ENCODE measurements at places on chromosomes 16 and 17. TPM values are rescaled to one million over a fixed set of nuclear protein-coding genes. Genes with fewer than 3 reads are reported as not detected.

GRCh38 chr17:3724378-3725077 lies 825 bp downstream of the HASPIN start:
- peak overlapping the region; percentile 70 for H3K27ac ChIP-seq
- no peaks in the 10 kb centered on the region for H3K27me3 ChIP-seq
- DNase-seq = no peak

DNA sequence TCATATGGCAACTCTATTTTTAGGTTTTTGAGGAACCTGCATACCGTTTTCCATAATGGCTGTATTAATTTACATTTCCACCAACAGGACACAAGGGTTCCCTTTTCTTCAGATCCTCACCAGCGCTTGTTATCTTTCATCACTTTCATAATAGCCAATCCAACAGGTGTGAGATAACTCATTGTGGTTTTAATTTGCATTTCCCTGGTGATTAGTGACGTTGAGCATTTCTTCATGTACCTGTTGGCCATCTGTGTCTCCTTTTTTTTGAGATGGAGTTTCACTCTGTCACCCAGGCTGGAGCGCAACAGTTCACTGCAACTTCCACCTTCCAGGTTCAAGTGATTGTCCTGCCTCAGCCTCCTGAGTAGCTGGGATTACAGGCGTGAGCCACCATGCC lies 36.2 kb upstream of the ABCC3 start:
- no peaks in the 10 kb centered on the region for H3K27me3 ChIP-seq
- no peak for DNase-seq
- no peaks in the 10 kb centered on the region for H3K4me1 ChIP-seq
- no peak overlapping the region for H3K27ac ChIP-seq
- no peak overlapping the region for H3K4me3 ChIP-seq

DNA sequence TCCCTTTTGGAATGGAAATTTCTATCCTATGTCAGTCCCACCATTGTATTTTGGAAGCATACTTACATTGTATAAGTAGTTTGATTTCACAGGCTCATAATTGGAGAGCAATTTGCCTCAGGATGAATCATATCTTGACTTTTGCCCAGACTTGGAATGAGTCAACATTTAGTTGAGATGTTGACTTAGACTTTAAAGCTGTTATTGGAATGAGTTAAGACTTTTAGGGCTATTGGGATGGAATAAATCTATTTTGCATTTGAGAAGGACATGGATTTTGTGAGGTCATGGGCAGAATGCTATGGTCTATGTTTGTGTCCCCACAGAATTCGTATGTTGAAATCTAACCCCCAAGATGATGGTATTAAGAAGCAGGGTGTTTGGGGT lies 12.2 kb upstream of the ZNF594 start:
- no peak for DNase-seq
- peaks cover 4% of the 10 kb centered on the region for H3K4me1 ChIP-seq
- H3K4me3 ChIP-seq = no peak overlapping the region
- H3K27ac ChIP-seq = no peak overlapping the region

DNA sequence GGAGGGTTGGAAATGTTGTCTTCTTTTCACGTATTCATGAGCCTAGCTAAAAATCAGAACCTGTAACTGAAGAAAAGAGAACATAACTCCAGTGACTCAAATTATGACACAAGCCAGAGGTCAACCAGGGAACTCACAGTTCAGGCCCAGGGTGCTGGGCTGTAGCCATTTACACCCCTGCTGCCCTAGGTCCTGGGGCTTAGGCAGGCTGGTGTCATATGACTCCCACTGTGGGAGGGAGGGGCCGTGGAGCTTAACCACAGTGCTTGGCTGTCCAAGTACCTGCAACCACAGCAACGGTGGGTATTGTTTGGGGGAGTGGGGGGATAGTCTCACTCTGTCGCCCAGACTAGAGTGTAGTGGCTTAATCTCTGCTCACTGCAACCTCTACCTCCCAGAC lies 71.1 kb upstream of the AMZ2 start:
- no peaks in the 10 kb centered on the region for H3K27me3 ChIP-seq
- DNase-seq = no peak
- H3K36me3 ChIP-seq = no peaks in the 10 kb centered on the region

GRCh38 chr17:62043602-62044001 lies 21.5 kb downstream of the MED13 start:
- H3K4me1 ChIP-seq = no peaks in the 10 kb centered on the region
- H3K4me3 ChIP-seq = no peak overlapping the region
- H3K36me3 ChIP-seq = peaks cover 33% of the 10 kb centered on the region
- H3K27me3 ChIP-seq = no peaks in the 10 kb centered on the region
- H3K27ac ChIP-seq = no peak overlapping the region

Gene CA7
- not detected for total RNA-seq

DNA sequence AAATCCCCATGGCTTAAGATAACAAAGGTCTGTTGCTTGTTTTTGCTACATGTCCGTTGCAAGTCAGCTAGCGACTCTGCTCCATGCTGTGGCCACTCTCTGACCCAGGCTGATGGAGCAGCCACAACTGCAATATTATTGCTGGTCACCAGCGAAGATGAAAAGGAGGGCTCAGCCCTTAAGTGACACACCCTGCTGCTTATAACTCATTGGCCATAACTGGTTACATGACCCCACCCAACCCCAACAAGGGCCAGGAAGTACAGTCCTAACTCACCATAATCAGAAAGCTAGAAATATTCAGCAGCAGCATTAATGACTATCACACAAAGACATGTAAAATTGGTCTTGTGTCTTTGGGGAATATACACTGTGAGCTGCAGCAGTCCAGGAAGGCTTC lies 224.3 kb downstream of the SOX9 start:
- H3K4me3 ChIP-seq = no peak overlapping the region
- H3K36me3 ChIP-seq = no peaks in the 10 kb centered on the region
- no peaks in the 10 kb centered on the region for H3K27me3 ChIP-seq
- peaks cover 11% of the 10 kb centered on the region for H3K4me1 ChIP-seq
- DNase-seq = no peak

GRCh38 chr16:23509782-23510163 lies 521 bp downstream of the GGA2 start:
- no peak for DNase-seq
- H3K27me3 ChIP-seq = no peaks in the 10 kb centered on the region
- H3K36me3 ChIP-seq = no peaks in the 10 kb centered on the region
- H3K27ac ChIP-seq = peak overlapping the region; percentile 76

- peak; percentile 61 for DNase-seq
- H3K36me3 ChIP-seq = no peaks in the 10 kb centered on the region
- peaks cover 9% of the 10 kb centered on the region for H3K4me1 ChIP-seq
- no peak overlapping the region for H3K27ac ChIP-seq
These were observed 57.1 kb upstream of the WSB1 start for GRCh38 chr17:27236717-27237315.

DNA sequence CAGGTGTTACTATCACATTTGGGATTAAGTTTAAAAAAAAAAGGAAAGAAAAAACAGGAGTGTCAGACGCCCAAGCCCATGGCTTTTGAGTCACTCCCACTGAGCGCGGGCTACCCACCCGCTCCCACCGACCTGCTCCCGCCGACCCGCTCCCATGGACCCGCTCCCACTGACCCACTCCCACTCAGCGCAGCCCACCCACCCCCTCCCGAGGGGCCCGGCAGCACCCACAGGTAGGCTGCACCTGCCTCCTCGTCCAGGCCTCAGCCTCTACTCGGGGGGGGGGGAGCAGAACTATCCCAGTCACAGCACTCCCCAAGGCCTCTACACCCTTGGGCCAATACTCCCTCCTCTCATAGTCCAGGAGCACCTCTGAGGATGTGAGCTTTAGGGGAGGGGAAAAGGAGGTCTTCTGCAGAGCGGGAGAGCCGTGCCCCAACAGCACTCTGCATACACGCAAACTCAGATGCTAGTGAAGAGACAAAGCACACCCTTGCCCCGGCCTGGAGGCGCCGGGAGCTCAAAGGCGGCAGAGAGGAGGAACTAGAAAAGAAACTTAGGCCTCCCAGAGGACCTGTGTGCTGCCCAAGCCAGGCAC lies 2.9 kb downstream of the CLUH start:
- peaks cover 2% of the 10 kb centered on the region for H3K36me3 ChIP-seq
- peak overlapping the region; percentile 62 for H3K27ac ChIP-seq
- DNase-seq = no peak
- H3K4me3 ChIP-seq = peak overlapping the region; percentile 94

DNA sequence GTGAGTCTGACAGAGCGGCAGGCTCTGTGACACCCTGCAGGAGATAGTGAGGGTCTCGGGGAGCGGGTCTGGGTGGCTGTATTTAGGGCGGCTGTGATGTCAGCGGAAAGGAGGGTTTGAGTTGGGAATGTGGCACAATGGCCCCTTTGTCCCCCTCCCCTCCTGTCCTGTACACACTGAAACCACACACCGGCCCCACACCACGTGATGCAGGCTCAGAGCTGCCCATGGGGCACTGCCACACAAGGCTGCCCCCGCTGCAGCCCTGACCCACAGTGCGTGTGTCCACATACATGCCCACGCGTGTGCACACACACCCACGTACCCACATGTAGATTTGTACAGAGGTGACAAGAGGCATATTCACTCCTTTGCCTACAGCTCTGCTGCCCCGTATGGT lies 15.3 kb downstream of the SGCA start:
- no peak overlapping the region for H3K27ac ChIP-seq
- 0 out of 2 replicates have a peak, but pooled peaks cover 4% of the 10 kb centered on the region for H3K36me3 ChIP-seq
- DNase-seq = no peak
- H3K27me3 ChIP-seq = no peaks in the 10 kb centered on the region

DNA sequence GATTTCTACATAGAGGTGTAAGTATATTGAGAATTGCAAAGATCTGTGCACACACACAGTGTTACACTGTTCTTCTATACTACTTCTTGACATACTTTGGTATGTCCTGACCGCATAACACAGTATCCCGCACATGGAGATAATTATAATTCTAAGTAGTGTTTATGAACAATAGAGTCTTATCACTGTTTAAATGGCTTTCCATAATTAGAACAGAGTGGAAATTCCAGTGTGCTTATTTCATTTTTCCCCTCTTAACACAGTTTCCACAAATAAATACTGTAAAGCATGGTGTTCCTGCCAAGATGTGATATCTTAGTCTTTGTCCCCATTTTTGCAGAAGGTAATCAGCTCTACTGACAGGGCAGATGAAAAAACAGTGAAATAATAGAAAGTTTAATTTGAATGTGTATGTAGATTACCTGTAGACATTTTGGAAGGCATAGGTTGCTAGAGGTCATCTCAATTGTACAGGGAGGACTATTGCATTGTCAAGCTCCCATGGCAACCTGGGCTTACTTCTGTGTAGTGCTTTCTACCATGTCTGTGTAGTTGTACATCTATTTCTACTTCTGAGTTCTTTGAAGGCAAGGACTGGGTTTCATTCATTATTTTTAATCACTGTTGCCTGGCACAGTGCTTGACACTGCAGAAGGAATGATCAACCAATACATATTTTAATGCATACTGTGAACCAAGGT lies 10.1 kb upstream of the KRT28 start:
- H3K4me1 ChIP-seq = peaks cover 13% of the 10 kb centered on the region
- H3K36me3 ChIP-seq = no peaks in the 10 kb centered on the region
- H3K27ac ChIP-seq = no peak overlapping the region
- H3K4me3 ChIP-seq = no peak overlapping the region
- no peaks in the 10 kb centered on the region for H3K27me3 ChIP-seq

DNA sequence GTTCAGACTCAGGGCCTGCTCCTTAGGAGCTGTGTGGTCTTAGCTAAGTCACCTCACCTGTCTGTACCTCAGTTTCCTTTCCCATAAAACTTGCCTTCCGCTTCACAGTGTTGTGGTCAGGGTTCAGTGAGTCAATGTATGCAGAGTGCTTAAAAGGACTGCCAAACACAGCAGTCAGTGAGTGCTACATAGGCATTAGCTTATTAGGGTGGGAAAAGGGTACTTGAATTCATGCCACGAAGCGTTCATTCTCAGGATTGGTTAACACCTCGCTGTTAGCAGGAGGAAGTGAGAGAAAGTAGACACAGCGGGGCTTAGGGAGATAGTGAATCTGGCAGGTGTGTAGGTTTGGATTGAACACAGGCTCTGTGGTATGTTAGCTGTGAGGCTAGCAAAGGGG lies 155.2 kb downstream of the SHISA9 start:
- H3K27ac ChIP-seq = no peak overlapping the region
- no peaks in the 10 kb centered on the region for H3K4me1 ChIP-seq
- no peak overlapping the region for H3K4me3 ChIP-seq

GRCh38 chr17:5027916-5028315 lies 7.3 kb downstream of the SLC52A1 start:
- DNase-seq = no peak
- H3K27me3 ChIP-seq = no peaks in the 10 kb centered on the region
- H3K4me3 ChIP-seq = no peak overlapping the region
- no peaks in the 10 kb centered on the region for H3K36me3 ChIP-seq

- H3K4me3 ChIP-seq = no peak overlapping the region
- no peak for DNase-seq
- no peaks in the 10 kb centered on the region for H3K4me1 ChIP-seq
These were observed 195.5 kb upstream of the TNRC6C start for GRCh38 chr17:77763023-77763422.

- no peak overlapping the region for H3K27ac ChIP-seq
- H3K4me3 ChIP-seq = no peak overlapping the region
These were observed 69.9 kb upstream of the NUDT7 start for GRCh38 chr16:77652399-77652798.

Gene KRT20
- total RNA-seq = 1.5 TPM

DNA sequence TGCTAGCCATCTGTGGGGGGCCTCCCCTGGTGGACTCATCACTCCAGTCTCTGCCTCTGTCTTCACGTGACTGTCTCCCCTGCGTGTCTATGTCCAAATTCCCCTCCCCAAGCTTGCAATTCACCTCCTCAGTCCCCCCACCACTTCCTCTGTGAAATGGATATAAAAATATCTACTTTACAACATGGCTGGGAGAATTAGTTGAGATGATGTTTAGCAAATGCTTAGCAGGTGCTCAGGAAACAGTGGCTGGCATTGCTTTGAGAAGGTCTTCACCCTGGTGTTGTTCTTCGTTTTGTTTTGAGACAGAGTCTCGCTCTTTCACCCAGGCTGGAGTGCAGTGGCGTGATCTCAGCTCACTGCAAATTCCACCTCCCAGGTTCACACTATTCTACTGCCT lies 8.3 kb upstream of the ZCCHC14 start:
- H3K4me1 ChIP-seq = 0 out of 2 replicates have a peak, but pooled peaks cover 6% of the 10 kb centered on the region
- no peak for DNase-seq
- H3K27ac ChIP-seq = no peak overlapping the region
- H3K4me3 ChIP-seq = no peak overlapping the region

GRCh38 chr17:64109400-64109799 lies 20.5 kb downstream of the ERN1 start:
- H3K27ac ChIP-seq = no peak overlapping the region
- no peak for DNase-seq
- H3K27me3 ChIP-seq = no peaks in the 10 kb centered on the region

- H3K27ac ChIP-seq = no peak overlapping the region
- peak overlapping the region; percentile 62 for H3K4me3 ChIP-seq
- H3K36me3 ChIP-seq = no peaks in the 10 kb centered on the region
- H3K4me1 ChIP-seq = peaks cover 52% of the 10 kb centered on the region
- no peak for DNase-seq
These were observed 619 bp upstream of the TMEM92 start for GRCh38 chr17:50273654-50274040.

All from HCT116 (cell line).